ENCODE measurements at places on chromosomes 3 and 15.

GRCh38 chr15:57440799-57441198 lies 64.5 kb downstream of the CGNL1 start:
- H3K27ac ChIP-seq, result no peak overlapping the region
- H3K4me1 ChIP-seq, result peaks cover 75% of the 10 kb centered on the region
- H3K27me3 ChIP-seq, result peaks cover 1% of the 10 kb centered on the region
- no peak overlapping the region for H3K4me3 ChIP-seq
- H3K36me3 ChIP-seq, result peaks cover 53% of the 10 kb centered on the region

DNA sequence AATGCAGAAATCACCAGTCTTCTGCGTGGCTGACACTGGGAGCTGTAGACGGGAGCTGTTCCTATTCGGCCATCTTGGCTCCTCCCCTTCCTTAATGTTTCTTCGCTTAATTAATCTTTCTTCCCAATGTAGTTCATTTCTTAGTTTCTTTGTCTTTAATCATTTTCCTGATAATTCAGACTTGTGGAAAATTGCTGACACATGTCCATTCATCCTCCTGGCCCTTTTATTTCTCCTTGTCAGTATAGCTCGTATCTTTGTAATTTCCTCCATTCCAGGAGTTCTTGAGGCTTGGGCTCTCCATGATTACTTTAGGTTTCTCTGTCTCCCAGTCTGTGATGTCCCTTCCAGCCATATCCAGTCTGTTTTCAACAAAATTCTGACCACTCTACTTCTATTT lies 98.7 kb downstream of the UBE2E2 start:
- DNase-seq, result no peak
- peaks cover 4% of the 10 kb centered on the region for H3K4me1 ChIP-seq
- H3K27ac ChIP-seq, result no peak overlapping the region
- no peak overlapping the region for H3K4me3 ChIP-seq
- peaks cover 2% of the 10 kb centered on the region for H3K27me3 ChIP-seq

DNA sequence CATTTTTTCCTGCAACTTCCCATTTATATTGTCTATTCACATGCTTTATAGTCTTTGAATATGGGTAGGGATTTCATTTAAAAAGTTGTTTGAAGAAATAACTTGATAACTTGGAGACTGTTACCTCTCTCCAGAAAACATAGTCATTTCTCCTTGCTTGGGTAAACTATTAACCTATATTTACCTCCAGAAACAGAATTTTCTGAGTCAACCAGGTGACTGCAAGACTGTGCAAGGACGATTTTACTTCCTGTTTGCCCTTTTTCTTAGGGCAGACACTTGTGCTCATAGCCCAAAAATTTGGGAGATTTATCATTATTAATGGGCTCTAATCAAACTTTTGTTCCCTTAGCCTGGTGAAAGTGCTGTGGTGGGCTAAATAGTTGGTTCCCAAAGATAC lies 14.3 kb upstream of the MOBP start:
- no peak overlapping the region for H3K27ac ChIP-seq
- no peak for DNase-seq
- H3K27me3 ChIP-seq, result no peaks in the 10 kb centered on the region
- H3K4me1 ChIP-seq, result no peaks in the 10 kb centered on the region
- no peaks in the 10 kb centered on the region for H3K36me3 ChIP-seq

DNA sequence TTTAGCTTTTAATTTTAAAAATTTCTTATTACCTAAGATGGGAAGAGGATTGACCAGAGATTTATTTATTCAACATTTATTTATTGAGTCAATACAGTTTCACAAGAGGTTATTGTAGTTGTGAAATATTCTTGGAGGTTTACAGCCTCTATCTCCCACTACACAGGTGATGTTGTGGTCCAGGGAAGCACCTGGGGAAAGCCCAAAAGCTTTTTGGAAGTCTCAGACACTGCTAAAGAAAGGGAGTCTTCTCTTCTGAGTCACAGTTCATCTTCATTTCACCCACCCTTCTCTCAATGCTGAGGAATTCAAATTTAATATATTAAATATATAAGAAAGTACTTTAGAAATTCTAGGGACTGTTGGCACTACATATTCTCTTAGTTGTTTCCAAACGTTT lies 41.8 kb downstream of the SERPINI1 start:
- peaks cover 9% of the 10 kb centered on the region for H3K4me1 ChIP-seq
- no peak overlapping the region for H3K27ac ChIP-seq
- no peaks in the 10 kb centered on the region for H3K27me3 ChIP-seq
- no peak for DNase-seq
- H3K36me3 ChIP-seq, result peaks cover 7% of the 10 kb centered on the region
- no peak overlapping the region for H3K4me3 ChIP-seq

DNA sequence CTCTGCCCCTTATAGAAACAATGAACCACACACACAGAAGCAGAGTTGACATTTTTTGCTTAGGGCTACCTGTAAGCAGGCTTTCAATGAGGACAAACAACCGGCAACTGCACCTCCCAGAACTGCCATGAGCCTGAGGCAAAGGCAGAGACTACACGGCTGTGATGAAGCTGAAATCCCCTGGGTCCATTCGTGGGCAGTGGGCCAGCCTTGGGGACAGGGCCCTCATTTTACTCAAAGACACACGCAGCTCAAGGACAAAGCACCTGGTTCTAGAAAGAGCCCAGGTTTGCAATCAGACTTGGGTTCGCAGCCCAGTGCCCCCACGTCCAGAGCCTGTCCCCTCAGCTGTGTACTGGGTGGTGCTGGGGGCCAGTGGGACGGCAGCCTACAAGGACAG lies 17.9 kb downstream of the FAM174B start:
- peaks cover 44% of the 10 kb centered on the region for H3K4me1 ChIP-seq
- DNase-seq, result no peak
- H3K36me3 ChIP-seq, result peaks cover 35% of the 10 kb centered on the region
- H3K4me3 ChIP-seq, result no peak overlapping the region
- peaks cover 7% of the 10 kb centered on the region for H3K27me3 ChIP-seq
- H3K27ac ChIP-seq, result no peak overlapping the region

- H3K27ac ChIP-seq, result no peak overlapping the region
- no peaks in the 10 kb centered on the region for H3K36me3 ChIP-seq
- peaks cover 12% of the 10 kb centered on the region for H3K4me1 ChIP-seq
- no peak for DNase-seq
These were observed 22.1 kb upstream of the LARS2 start for GRCh38 chr3:45366290-45366689.

GRCh38 chr3:100760377-100760776 lies 51.1 kb downstream of the TFG start:
- no peak overlapping the region for H3K4me3 ChIP-seq
- H3K27ac ChIP-seq, result no peak overlapping the region

GRCh38 chr3:16249336-16249735 lies 15.4 kb downstream of the DPH3 start:
- no peak overlapping the region for H3K4me3 ChIP-seq
- DNase-seq, result peak; percentile 58
- peaks cover 4% of the 10 kb centered on the region for H3K27me3 ChIP-seq
- peaks cover 9% of the 10 kb centered on the region for H3K4me1 ChIP-seq
- H3K36me3 ChIP-seq, result no peaks in the 10 kb centered on the region

GRCh38 chr15:60634815-60635214 lies 155.9 kb upstream of the ICE2 start:
- H3K36me3 ChIP-seq, result no peaks in the 10 kb centered on the region
- peaks cover 3% of the 10 kb centered on the region for H3K4me1 ChIP-seq
- H3K4me3 ChIP-seq, result no peak overlapping the region
- H3K27ac ChIP-seq, result no peak overlapping the region
- H3K27me3 ChIP-seq, result peaks cover 1% of the 10 kb centered on the region
- DNase-seq, result no peak

GRCh38 chr3:115905871-115906270 lies 282.6 kb downstream of the GAP43 start:
- H3K27ac ChIP-seq, result no peak overlapping the region
- no peak for DNase-seq
- no peak overlapping the region for H3K4me3 ChIP-seq
- no peaks in the 10 kb centered on the region for H3K4me1 ChIP-seq
- no peaks in the 10 kb centered on the region for H3K36me3 ChIP-seq

GRCh38 chr15:67948215-67948614 lies 105.9 kb upstream of the PIAS1 start:
- no peaks in the 10 kb centered on the region for H3K36me3 ChIP-seq
- H3K4me1 ChIP-seq, result peaks cover 31% of the 10 kb centered on the region

DNA sequence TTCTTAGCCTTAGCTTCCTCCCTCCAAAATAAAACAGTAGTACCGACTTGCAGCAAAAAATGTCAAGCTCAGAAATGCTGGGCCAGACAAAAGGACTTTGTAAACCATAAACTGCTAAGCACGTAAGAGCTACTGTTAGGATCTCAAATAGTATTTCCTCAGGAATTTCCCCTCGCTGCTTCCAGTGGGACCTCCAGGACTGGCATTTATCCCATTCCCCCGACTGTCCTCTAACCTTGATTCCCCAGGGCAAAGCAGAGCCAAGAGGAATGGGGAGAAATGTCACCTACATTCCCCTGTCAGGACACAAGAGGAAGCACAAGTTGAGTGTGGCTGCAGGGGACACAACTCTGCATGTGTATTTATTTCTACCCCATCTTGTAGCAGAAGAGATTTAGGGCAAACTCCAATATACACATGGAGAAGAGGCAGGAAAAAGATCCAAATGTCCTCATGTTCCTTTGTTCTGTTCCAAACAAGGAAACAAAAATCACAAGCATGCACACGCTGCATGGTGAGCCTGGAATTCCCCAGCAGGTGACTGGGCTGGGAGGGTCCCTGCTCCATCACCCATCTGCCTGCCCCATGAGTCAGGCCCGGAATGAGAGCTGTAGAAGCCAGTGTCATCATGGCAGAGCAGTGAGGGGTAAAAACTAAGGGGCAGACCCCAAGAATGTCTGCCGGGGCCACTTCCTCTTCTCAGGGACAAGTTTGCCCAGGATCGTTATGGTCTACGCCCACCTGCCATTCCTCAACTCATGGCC lies 4.2 kb downstream of the STOML1 start:
- H3K4me1 ChIP-seq, result peaks cover 42% of the 10 kb centered on the region
- H3K27me3 ChIP-seq, result peaks cover 10% of the 10 kb centered on the region
- H3K36me3 ChIP-seq, result peaks cover 15% of the 10 kb centered on the region
- no peak for DNase-seq
- H3K27ac ChIP-seq, result no peak overlapping the region
- H3K4me3 ChIP-seq, result peak overlapping the region; percentile 6

- peaks cover 10% of the 10 kb centered on the region for H3K27me3 ChIP-seq
- H3K4me1 ChIP-seq, result no peaks in the 10 kb centered on the region
- no peak for DNase-seq
- no peaks in the 10 kb centered on the region for H3K36me3 ChIP-seq
These were observed at the start of gene MYL3 for GRCh38 chr3:46863261-46863782. Gene MYL3 (minus strand): TSS chr3:46863444. CDS start chr3:46863390, 54 bp downstream.

DNA sequence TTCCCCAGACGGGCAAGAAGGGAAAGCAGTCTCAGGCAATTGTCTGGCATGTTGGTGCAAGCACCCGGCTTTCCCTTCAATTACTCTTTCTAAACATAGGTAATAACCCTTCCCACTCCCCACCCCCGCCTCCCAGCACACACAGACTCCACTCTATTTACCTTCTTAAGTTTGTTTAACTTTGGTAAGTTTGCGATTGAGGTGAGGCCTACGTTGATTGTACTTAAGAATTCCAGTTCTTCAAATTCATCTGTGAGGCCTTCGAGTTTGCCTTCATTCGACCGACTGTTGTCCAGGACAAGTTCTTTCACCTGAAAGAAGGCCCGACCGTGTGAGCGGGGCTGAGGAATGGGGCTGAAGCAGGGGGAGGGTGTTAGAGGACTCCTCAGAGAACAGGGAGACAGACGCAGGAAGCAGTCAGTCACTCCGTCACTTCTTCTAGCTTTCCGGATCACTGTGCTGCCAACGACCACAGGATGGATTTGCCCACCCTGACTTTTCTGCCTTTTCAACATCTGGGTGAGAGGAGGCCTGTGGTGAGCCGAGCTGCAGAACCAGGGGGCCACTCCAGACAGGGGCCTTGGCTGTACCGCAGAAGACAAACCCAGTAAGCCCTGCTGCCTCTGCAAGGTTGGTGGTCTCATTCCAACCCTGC lies 33.0 kb downstream of the ANP32A start:
- peaks cover 39% of the 10 kb centered on the region for H3K36me3 ChIP-seq
- H3K27me3 ChIP-seq, result peaks cover 6% of the 10 kb centered on the region
- no peak overlapping the region for H3K4me3 ChIP-seq
- peaks cover 73% of the 10 kb centered on the region for H3K4me1 ChIP-seq

DNA sequence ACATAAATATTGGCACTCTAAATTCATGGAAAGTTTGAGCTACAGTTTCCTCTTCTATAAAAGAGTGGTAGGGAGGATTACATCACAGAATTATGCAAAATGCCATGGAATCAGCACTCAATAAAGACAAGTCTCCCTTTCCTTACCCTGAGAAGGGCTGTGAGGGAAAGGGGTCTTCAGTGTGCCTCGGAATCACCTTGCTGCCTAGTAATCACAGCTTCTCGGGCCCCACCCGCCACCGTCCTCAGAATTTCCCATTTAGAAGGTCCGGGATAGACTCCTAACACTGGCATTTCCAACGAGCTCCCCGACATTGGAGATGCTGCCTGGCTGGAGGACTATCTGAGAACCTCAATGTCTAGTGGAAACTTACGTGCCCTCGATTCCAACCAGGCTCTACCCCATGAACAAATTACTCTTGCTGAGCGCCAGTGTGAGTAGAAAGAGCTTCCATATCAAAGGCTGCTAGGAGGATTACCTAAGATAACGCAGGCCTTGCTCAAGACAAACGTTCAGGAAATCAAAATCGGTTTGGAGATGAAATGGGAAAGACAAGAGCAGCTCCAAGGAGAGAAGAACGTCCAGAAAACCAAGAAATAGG lies 92.1 kb upstream of the CHD2 start:
- peak overlapping the region; percentile 82 for H3K27ac ChIP-seq
- peaks cover 19% of the 10 kb centered on the region for H3K4me1 ChIP-seq
- H3K27me3 ChIP-seq, result peaks cover 6% of the 10 kb centered on the region
- no peak for DNase-seq
